ENCODE measurements at places on chromosomes 3 and 15.

DNA sequence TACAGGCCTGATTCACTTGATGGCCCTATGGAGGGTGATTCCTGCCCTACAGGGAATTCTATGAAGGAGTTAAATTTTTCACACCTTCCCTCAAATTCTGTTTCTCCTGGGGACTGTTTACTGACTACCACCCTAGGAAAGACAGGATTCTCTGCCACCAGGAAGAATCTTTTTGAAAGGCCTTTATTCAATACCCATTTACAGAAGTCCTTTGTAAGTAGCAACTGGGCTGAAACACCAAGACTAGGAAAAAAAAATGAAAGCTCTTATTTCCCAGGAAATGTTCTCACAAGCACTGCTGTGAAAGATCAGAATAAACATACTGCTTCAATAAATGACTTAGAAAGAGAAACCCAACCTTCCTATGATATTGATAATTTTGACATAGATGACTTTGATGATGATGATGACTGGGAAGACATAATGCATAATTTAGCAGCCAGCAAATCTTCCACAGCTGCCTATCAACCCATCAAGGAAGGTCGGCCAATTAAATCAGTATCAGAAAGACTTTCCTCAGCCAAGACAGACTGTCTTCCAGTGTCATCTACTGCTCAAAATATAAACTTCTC lies 43.6 kb downstream of the BLM start:
- DNase-seq: no peak

- no peak for DNase-seq
These were observed 723.9 kb upstream of the ZNF385D start for GRCh38 chr3:22474706-22475445.

GRCh38 chr3:197748597-197749314 lies 927 bp upstream of the FYTTD1 start:
- DNase-seq: no peak

- DNase-seq: no peak
These were observed 23.8 kb downstream of the MEIS2 start for GRCh38 chr15:37076543-37076942.

DNA sequence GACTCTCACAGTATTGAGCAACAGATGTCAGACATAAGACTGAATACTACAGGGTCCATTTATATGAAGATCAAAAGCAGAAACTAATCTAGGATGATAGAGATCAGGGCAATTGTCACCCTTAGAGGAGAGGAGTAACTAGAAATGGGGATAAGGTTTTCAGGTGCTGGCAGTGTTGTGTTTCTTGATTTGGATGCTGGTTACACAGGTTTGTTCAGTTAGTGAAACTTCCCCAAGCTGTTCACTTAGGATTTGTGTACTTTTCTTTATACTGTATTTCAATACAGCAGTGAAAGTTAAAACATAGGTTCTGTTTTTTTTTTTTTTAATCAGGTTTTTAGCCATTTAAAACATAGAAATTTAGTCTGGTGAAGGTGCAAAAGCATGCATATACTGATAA lies 39.1 kb upstream of the CMTM7 start:
- DNase-seq: no peak

- DNase-seq: peak; percentile 5
These were observed 68.7 kb downstream of the LRTM1 start for GRCh38 chr3:54859184-54859583.

DNA sequence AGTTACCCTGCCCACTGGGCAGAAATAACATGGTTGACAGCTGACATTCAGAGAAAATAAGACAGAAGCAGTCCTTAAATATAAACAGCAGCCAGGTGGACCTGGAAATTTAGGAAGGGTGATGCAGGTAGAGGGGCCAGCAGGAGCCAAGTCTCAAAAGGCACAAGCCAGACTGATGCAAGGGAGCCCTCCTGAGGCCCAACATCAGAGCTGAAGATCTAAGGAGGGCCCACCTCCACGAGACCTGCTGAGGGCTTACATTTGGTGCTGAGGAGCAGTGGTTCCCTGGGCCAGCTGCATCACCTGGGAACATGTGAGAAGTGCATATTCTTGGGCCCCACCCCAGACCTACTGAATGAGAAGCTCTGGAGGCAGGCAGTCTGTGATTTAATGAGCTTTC lies 105.5 kb upstream of the TRIM42 start:
- no peak for DNase-seq

DNA sequence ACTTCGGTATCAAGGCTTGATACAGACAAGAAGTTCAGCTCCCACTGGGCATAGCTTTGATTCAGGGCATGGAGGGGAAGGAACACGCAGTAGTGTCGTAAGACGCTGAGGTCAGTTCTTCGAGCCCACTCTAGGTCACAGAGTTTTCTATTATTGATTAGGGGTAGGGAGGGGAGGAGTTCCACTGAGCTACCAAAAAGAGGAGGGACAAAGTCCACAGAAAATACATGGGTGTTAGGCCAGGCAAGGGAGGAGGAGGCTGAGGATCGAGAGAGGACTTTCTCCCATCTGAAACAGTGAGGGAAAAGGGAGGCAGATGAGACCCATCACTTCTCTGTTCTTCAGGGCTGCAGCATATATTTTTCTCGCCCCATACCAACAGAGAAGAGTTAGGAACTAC lies 75.1 kb upstream of the GUCA1C start:
- DNase-seq: no peak

GRCh38 chr3:79199966-79200365 lies 567.8 kb downstream of the ROBO1 start:
- DNase-seq: no peak

DNA sequence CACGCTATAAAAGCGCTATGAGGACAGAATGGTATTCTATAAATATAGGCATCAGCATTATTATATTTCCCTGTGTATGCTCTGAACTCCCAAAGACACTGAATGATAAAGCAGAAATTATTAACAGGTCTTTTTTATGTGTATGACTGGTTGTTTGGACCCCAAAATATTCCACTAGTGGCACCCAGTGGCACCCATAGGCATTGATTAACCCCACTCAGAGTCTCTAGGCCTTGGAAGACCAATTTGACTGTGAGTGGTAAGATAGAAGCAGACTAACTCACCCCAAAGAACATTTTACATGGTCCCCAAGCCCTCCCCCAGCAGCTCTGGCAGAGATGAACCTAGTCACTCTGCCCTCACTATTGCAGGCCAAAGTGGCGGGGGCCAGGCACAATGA lies 45.4 kb upstream of the UBE2E1 start:
- no peak for DNase-seq

GRCh38 chr3:4735243-4735642 lies 242.1 kb downstream of the ITPR1 start:
- DNase-seq: no peak

GRCh38 chr3:10419637-10420232 lies 85.7 kb downstream of the ATP2B2 start:
- no peak for DNase-seq

DNA sequence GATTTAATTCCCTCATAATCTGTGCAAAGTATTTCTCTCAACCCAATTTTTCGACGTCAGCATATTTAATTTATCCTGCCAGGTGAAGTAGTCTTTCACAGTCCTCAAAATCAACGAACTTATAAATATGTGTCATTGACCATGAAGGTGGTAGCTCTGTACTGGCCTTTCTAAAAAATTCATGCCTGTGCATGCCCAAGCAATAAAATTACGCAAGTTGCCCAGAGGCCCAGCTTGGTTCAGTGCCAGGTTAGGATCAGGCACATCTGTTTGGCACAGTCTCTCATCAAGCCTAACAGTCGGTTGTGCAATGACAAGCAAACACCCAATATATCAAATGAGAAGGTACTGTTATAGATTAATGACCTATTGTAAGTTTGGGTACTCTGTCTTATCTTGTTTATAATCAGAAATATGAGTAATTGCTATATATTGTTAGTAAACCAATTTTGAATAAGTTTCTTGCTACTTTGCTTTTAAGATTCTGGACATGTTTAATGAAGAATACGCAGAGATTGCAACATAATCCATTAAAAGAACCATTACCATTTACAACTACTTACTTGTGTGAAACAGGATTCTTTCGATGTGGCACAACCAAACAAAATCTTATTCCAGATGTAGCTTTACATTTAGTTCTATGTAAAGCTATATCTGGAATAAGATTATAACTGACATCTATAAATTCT lies 159.0 kb upstream of the IL12A start:
- peak; percentile 81 for DNase-seq

DNA sequence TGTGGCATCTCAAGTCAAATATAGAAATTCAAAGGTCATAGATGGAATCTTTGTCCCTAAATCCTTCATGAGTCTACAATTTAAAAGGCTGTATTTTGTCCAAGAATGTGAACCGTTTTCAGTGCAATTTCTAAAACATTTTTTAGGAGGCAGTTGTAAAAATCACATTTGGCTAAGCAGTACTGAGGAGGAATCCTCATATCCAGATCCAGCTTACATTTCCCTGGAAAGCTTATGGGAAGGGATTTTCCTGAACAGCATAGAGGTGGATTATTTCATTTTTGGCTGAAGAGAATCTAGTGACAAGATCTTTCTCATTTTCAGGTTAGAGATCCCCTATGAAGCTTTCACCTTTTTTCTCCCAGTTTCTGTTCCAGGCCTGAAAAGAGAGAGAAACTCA lies 178.4 kb downstream of the POLR2M start:
- DNase-seq: no peak

DNA sequence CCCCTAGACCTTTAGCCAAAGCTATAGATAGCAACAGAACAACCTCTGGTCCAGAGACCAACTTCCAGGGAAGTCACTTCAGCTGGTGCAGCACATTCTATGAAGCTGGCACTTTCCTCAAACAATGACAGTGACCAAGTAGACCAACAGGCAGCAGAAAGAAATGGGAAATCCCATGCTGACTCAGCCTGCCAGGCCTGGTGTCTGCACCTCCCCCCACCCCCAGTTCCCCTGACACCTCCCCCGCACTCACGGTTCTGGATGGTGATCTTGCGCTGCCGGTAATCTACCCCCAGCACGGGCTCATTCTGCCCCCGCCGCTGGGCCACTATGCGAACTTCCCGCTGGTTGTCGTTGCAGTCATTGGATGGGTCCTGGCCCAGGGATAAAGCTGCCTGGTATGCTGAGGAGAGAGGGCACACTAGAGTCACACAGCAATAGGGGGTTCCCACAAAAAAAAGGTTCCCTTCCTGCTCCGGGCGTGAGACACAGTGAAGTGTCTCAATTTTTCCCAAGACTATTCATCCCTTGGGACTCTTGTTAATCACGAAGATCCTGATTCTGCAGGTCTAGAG lies 17.0 kb downstream of the ILDR1 start:
- DNase-seq: no peak

Measured in SW480 (cell line).